ENCODE measurements at places on chromosomes 1 and 21. TPM values are rescaled to one million over a fixed set of nuclear protein-coding genes. Genes with fewer than 3 reads are reported as not detected.

The CLCA4 gene
- total RNA-seq: not detected

The SYPL2 gene
- total RNA-seq: 32.7 TPM

The VCAM1 gene
- 40.7 TPM for total RNA-seq

The DUSP23 gene
- total RNA-seq: 30.3 TPM

The NBPF9 gene
- total RNA-seq: 8.3 TPM

The FCRLB gene
- 0.22 TPM for total RNA-seq

The TNFSF4 gene
- 0.19 TPM for total RNA-seq

The KISS1 gene
- total RNA-seq: not detected

The PAQR6 gene
- 0.92 TPM for total RNA-seq

The NBPF6 gene
- not detected for total RNA-seq

The OR2T2 gene
- not detected for total RNA-seq

The NID1 gene
- 33.3 TPM for total RNA-seq

The ATP5PO gene
- 598 TPM for total RNA-seq

The MR1 gene
- 5.0 TPM for total RNA-seq

The ERG gene
- 14.3 TPM for total RNA-seq

The SWT1 gene
- total RNA-seq: 7.1 TPM

The ZNF496 gene
- total RNA-seq: 16.6 TPM

The ADCY10 gene
- total RNA-seq: 0.09 TPM

The OR2L13 gene
- not detected for total RNA-seq

The ARHGAP29 gene
- 34.6 TPM for total RNA-seq

The MYCL gene
- total RNA-seq: 1.7 TPM

The PROK1 gene
- 2.1 TPM for total RNA-seq

The ECM1 gene
- total RNA-seq: 14.0 TPM

The PM20D1 gene
- 0.77 TPM for total RNA-seq

The PDZK1 gene
- 0.20 TPM for total RNA-seq

The TNFAIP8L2 gene
- total RNA-seq: 1.7 TPM

The OR2L3 gene
- total RNA-seq: not detected

The CASZ1 gene
- total RNA-seq: 54.5 TPM

The IGSF9 gene
- not detected for total RNA-seq

The TDRD10 gene
- 3.4 TPM for total RNA-seq

The NCAM2 gene
- total RNA-seq: 3.3 TPM

The OR14A2 gene
- total RNA-seq: not detected

The NEGR1 gene
- total RNA-seq: 9.4 TPM

The CYP2J2 gene
- 156 TPM for total RNA-seq

The S100A8 gene
- 199 TPM for total RNA-seq

The GCSAML gene
- total RNA-seq: not detected

The ATP1A2 gene
- 304 TPM for total RNA-seq

The FCGR3A gene
- total RNA-seq: 87.9 TPM

The GBP7 gene
- total RNA-seq: not detected

The DIO1 gene
- not detected for total RNA-seq

The KANK4 gene
- not detected for total RNA-seq

The GLMN gene
- total RNA-seq: 6.3 TPM

The ARHGEF11 gene
- total RNA-seq: 27.7 TPM

The CELA2B gene
- total RNA-seq: not detected

The PLEKHN1 gene
- total RNA-seq: not detected

The P3H1 gene
- total RNA-seq: 11.0 TPM

The OR2T12 gene
- total RNA-seq: not detected

The S100A7A gene
- not detected for total RNA-seq

The ARHGEF16 gene
- 0.31 TPM for total RNA-seq

The IQCC gene
- total RNA-seq: 0.93 TPM

The CD52 gene
- total RNA-seq: 3.3 TPM

The VANGL2 gene
- total RNA-seq: 2.3 TPM

The CFAP107 gene
- total RNA-seq: not detected

The CD244 gene
- not detected for total RNA-seq

The CRYBG2 gene
- total RNA-seq: not detected

The ZNF326 gene
- total RNA-seq: 10.9 TPM

Data from heart left ventricle (tissue), 16 donors.